ENCODE measurements at places on chromosomes 13 and 19.

DNA sequence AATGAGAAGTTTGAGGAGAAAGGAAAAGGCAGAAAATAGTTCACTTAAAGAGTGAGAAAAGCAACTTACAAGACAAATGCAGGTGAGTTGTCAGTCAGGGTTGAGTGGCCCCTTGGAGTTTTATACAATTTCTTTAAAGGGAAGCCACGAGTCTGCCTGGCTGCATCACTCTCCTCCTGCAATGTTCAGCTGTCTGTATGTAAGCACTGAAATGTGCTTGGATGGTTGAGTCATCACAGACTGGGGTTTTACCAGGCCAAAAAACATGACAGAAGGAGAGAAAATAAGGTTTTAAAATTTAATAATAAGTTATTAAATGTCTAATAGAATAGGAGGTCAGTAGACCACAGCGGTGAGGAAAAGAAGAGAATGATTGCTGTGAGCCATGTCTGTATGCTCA lies 51.0 kb upstream of the FGF14 start:
- no peak for DNase-seq

DNA sequence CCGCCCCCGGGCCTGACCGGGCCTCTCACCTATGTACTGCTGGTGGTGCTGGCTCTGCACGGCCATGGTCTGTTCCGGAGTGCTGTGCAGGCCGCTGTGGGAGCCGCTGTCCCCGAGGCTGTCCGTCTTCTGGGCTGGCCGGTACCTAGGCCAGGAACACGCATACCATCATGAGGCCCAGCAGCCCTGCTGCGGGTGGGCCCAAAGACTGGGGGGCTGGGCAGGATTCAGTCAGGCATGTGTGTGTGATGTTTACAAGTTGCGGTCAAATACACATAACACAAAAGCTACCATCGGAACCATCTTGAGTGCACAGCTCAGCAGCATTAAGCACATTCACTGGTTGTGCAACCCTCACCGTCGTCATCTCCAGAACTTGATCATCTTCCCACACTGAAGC lies 32.2 kb upstream of the RANBP3 start:
- no peak for DNase-seq

DNA sequence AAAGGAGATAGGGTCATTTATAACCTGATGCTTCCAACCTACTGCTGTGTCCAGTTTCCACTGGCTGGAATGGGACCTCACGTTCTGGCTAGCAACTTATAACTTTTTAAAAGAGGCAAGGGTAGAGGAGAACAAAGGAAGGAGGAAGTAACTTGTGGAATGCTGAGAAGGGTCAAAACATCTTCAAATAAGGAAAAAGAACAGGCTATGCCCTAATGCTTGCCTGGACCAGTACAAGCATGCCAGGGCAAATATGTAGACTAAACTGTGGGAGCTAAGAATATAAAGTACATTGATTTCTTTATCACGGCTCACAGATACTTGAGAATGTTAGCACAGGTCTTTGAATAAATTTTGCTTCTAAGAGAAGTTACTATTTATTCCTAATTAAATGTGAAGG lies 1.5 kb upstream of the ZNF561 start:
- no peak for DNase-seq

DNA sequence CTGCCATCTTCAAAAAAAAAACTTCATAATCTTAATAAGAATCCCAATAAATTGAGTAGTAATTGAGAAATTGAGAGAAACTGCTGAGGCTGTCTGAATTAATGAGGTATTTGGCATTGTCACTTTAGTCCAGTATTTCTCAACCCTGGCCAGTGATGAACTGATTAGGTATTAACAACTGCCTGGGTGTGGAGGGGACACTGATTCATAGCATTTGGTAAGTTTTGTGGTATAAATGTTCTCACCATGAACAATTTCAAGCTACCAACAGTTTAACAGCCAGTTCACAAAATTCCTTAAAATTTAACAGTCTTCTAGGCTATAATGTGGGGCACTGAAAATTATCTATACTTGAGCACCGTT lies 18.3 kb downstream of the GPC6 start:
- DNase-seq: no peak

GRCh38 chr13:29852472-29853054 lies 2.1 kb upstream of the UBL3 start:
- DNase-seq: no peak

- DNase-seq: no peak
Observed at GRCh38 chr19:31270897-31271296, 78.3 kb downstream of the TSHZ3 start.

DNA sequence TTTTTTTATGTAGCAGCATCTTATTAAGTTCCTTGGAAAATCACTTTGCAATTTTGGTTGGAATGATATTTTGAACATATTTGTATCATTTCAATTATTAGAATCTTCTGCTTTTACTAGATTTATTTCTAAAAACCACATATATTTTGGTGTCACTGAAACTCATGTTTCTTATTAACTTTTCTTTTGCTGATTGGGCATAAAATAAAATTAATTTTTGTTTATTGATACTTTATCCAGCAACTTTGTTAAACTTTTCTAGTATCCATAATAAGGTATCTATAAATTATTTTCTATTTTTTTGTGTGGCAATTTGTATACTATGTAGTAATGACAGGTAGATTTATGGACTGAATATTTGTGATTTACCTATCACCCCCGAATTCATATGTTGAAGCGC lies 556.4 kb upstream of the ATXN8OS start:
- no peak for DNase-seq

GRCh38 chr13:93811071-93811737 lies 584.6 kb downstream of the GPC6 start:
- no peak for DNase-seq

DNA sequence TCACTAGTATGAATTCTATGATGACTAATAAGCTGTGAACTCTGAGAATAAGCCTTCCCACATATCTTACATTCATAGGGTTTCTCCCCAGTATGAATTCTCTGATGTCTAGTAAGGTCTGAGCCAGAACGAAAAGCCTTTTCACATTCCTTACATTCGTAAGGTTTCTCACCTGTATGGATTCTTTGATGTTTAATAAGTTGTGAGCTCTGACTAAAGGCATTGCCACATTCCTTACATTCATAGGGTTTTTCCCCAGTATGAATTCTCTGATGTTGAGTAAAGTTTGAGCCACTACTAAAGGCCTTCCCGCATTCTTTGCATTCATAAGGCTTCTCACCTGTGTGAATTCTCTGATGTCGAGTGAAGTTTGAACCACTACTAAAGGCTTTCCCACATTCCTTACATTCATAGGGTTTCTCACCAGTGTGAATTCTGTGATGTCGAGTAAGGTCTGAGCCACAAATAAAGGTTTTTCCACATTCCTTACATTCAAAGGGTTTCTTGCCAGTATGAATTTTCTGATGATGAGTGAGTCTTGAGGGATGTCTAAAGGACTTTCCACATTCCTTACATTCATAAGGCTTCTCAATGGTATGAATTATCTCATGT lies 30.7 kb upstream of the ZFP82 start:
- DNase-seq: no peak

GRCh38 chr13:57633950-57634838 lies 2.6 kb downstream of the PCDH17 start:
- DNase-seq: no peak

- no peak for DNase-seq
Observed at GRCh38 chr19:47470447-47471195, 1.1 kb downstream of the SLC8A2 start.

DNA sequence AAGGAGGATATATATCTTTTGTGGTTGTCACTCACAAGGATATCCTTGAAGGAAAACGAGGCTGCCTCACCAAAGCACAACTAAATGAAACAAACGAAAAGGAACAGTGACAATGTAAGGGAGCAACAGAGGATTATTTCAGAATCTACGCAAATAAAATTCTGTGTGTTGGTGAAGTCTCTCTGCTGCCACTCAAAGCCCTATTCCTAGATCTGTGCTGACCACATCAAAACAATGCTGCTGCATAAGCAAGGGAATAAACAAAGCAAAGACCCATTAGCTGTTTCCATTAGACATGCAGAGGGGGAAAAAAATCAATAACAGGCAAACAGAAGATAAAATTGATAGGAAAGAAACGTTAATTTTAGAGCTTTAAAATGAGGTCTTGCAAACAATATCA lies 204.4 kb downstream of the MZT1 start:
- DNase-seq: no peak

- no peak for DNase-seq
Observed at GRCh38 chr13:51833980-51834379, 11.0 kb downstream of the TMEM272 start.

DNA sequence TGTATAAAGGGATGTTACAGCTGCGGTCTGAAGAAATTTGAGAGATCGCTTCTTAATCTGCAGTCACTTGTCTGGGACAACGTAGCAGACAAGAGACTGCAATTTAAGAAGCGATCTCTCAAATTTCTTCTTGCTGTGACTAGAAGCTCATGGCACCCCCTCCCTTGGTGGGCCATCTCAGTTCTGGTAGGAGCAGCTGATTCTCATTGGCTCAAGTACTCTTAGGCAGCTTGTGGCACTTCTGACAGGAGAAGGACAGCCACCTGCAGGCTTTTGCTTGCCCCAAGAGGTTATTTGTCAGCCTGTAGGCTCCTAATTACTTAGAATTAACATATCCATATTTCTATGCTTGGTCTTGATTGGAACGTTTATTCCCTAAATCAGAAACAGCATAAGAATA lies 503.0 kb downstream of the DCT start:
- no peak for DNase-seq

DNA sequence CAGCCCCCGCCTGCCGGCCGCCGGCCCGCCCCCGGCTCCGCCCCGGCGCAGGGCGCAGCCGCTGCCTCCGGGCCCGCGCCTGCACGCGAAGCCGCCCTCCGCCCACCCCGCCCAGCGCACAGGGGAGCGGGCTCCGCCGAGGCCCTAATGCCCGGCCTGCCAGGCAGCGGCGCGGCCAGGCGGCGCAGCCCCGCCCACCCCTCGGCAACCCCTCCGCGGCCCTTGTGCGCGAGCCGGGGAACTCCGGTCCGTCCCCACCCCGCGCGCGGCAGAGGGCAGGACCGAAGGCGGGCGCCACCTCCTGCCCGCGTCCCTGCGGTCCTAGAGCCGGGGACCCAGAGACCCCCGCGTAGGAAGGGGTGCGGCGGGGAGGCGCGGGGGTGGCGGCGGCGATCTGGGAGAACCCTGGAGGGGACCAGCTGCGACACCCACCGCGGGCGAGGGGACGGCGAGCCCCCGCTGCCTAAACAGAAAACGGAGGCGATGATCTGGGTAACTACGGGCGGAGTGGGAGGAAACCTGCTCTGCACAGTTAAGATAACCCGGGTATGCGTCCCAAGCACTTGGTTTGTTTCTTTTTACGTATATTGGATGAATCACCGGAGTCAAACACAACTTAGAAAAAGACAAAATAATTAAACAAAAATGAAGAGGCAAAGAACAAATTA lies 350 bp upstream of the USP12 start:
- DNase-seq: peak; percentile 96

GRCh38 chr19:36215276-36216123 lies 594 bp downstream of the ZNF146 start:
- DNase-seq: peak; percentile 9

- DNase-seq: no peak
Observed at GRCh38 chr19:16039545-16039944, 36.8 kb upstream of the TPM4 start.

- no peak for DNase-seq
Observed at GRCh38 chr19:45585158-45585577, 566 bp upstream of the OPA3 start.

GRCh38 chr19:24048261-24048660 lies 38.7 kb upstream of the ZNF254 start:
- DNase-seq: no peak

GRCh38 chr19:35214766-35215422 lies 13.6 kb downstream of the FAM187B start:
- DNase-seq: no peak

DNA sequence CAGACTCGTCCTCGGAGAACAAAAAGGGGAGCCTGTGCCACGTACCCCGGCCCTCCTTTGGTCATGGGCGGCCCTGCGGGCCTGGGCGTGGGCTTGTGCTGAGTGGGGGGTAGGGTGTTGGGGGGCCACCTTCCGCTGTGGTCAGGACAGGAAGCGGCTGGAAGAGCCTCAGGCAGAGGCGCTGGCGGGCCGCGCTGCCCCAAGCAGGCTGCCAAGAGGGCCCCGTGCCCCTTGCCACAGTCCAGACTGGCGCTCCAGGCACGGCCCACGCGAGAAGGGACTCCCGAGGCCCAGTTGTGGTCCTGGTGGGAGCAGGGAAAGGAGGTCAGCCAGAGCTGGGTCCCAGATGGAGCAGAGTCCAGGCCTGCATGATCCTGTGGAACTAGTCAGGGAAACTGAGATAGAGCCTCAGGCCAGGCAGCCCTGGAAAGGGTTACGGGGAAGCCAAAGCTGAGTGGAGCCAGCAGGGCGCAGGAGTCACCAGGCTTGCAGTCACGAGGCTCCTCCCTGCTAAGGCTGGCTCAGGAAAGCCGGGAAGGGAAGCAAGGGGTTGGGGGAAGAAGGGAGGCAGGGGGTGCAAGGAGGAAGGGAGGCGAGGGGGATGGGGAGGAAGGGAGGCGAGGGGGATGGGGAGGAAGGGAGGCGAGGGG lies 135.0 kb downstream of the CRYL1 start:
- no peak for DNase-seq

DNA sequence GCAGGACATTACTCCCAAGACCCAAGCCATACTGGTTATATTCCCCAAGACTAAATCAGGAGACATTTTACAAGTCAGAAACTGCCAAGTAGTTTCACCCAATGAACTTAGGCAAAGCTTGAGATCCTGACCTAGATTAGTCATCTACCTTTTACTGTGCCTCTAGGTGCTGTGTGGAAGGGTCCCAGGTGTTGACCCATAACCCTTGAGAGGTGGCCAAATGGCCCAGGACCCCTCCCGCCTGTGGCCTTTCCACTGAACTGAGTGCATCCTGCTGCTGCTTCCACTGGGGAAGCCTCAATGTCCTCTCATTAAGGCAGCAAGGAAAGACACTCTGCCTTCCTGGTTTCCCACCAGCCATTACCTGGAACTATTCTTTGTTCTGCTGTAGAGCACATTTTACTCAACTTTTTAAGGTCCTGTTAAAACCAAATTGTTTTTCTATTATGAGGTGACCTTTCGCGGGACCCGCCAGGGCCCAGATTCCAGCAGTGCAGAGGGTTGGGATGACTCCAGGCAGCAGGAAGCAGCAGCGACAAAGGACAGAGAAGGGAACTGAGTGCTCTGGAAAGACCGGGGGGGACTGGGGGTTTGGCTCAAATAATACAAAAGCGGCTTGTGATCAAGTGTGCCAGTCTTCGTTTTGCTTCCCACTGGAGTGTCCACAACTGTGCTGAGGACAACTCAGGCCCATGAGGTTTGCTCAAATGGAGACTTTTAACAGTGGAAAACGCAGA lies 27.1 kb downstream of the ANKRD10 start:
- DNase-seq: no peak

DNA sequence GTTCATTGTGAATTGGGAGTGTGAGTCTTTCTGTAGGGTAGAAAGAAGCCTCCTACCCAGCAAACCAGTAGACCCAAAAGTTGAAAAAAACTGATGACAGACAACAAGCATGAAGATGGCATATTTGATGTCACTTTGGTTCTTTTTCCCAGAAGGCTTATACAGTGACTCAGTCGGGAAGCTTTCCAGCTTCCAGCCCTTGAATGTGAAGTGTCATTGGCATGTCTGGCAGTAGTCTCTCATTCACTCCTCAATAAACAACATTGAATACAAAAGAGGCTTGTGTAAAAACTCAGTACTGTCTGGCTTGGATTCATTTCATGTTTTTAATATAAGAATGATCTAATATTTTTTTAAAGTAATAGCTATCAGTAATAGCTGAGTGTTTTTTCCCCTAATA lies 68.7 kb downstream of the IPO5 start:
- DNase-seq: no peak

- DNase-seq: no peak
Observed at GRCh38 chr13:58989556-58989955, 1174.2 kb downstream of the DIAPH3 start.
